IMR-90 (cell line): ENCODE measurements at places on chromosomes 1 and 21.

DNA sequence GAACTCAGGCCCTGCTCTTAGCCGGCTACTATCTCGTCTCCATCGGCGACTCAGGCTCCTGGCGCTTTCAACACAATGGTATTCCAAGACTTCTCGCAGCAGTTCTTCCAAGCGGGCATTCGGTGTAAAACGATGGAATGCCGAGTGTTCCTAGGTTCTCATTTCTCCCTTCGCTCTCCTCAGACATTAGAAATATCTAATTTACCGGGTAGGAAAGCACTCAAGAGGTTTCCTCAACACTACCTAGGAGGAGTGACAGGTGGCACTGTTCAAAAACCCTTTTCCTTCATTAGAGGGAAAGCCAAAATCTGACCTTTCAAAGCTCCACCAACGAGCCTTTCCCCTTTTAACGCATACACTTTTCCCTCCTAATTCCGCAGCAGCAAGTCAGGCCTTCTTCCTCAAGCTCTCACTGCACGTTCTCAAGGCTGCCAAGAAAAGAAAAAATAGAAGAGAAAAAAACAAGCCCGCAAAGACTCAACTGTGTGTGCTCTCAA, 601 bp downstream of the UBE2G2 start:
- peak; percentile 26 for DNase-seq

DNA sequence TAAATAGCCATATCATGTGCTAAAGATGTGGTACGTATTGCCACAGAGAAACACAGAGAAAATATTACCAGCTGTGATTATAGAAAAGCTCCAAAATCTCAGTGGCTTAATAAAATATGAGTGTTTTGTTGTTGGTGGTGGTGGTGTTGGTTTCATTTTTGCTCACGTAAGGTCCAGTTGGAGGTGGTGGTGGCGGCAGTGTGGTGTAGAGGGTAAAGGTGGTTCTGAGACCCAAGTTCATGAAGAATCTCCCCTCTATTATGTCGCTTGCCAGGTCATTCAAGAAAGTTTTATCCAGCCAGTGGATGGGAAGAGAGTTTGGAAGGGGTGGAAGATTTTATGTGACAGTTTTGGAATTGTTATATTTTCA, 217.6 kb upstream of the SAMSN1 start:
- DNase-seq, result no peak

DNA sequence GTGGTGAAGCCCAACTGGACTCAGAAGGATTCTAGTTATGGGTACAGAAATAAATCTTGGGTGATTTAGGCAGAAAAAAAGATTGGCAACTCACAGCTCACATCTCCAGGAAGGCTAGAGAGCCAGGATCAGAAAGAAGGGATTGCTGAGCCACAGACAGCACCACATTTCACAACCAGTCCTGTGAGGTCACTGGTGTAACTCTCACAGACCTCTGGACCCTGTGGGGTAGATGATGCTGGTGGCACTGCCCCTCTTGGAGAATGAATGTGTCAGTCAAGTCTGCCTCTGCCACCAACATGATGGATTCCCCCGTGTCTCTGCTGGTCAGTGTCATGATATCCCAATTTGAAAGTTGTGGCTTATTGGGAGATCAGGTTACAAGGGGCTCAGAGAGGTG, 70.9 kb upstream of the HMCN1 start:
- no peak for DNase-seq

DNA sequence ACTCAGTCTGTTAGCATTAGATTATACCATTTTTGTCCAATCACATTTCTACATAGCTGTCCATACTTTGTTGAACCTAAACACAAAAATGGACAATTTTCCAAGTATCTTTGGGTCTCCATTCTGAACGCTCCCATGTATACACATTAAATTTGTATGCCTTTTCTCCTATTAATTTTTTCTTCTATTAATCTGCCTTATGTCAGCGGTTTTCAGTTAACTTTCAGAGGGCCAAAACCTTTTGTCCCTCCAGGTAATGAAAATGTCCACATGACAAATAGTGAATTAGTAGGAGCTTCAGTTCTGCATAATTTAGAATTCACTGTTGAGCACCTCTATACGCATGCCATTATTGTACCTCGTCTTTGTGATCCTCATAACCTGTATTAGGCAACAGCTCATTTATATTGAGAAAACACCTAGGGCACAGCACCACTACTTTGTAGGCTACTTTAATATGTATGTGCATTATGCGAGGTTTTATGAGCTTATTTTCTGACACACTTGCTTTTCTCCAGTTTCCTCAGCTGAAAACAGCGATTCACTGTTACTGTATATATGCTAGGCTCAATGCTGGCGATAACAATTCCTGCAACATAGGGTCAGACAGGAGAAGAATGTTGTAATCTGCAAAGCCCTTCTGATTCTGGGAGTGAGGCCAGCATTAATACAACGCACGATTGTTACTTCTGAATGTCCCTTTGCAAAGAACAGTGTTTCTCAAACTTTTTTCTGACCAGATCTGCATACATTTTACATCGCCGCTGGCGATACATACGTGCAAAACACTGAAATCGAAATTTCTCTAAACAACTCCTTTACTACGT, 1.1 kb upstream of the ABCD3 start:
- peak; percentile 89 for DNase-seq
